GM12865 (cell line): ENCODE measurements at places on chromosomes 3 and 15.
A peak's percentile ranks its signal among the peaks of the same experiment; 100 is the strongest.

DNA sequence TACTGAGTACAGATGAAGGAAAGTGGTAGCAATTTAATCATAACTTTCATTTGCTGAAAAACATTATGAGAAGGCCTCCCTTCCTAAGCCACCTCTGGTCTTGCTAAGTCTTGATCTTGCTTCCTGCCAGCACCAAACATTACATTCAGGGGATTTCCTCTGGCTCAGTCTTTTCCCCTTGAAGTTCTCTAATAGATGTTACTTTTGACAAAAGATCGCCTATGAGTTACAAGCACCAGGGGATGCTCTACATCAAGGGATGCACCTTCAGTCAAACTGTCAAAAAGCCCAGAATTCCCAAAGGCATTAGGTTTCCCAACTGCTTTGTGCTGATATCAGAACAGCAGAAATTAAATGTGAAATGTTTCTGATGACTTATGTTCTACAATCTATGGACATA lies 47.3 kb downstream of the AQP9 start:
- DNase-seq, result peak; percentile 56

DNA sequence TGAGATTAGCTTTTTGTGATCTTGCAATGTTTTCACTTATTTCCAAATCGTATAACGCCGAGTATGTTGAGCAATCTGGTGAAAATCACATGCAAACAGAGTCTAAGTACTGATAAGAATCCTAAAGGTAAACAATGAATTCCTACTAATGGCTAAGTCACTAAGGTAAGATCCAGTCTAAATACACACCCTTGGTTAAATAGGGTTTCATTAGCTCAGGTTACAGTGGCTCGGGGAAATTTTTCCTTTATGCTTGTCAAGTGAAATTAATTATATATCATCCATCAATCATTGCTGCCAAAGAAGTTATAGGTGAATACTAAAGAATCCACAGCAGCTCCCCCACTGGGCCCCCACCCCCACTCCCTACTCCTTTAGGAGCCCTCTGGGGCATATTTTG lies 139.3 kb downstream of the SOX2 start:
- no peak for DNase-seq

GRCh38 chr3:105806359-105806758 lies 62.5 kb downstream of the CBLB start:
- peak; percentile 40 for DNase-seq

DNA sequence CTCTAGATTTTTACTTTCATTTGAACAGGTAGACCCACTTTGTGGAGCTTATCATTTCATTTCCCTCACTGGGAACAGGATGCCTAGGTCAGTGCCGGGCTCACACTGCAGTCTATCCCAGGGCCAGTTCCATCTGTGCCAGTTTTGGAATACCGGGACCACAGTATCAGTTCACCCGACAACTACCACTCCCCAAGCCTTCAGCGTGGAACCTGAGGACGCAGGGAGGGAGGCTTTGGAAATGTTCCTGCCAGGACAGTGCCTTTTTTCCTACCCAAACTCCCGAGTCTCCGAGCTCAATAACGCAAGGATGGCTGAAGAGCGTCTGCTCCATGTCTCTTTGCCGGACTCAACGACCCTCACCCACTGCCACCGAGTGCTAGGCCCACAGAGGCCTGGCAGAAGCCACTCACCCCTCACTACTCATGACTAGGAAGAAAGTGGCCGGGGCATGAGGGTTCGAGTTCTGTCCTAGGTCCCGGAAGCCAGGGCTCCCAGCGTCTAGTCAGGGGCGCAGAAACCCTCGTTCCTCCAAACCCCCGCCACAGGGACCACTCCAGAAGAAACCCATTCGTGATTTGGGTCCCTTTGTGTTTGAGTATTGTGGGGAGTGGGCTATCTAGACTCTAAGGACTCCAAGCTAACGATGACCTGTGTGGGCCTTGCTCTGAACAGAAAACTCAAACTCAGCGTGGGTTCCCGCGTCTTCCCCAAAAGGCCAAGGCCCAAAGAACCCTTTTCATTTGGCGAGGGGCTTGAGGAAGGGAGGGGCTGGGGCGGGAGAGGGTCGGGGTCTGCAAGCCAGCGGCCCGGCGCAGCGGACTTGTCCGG lies 11.4 kb downstream of the ZIC1 start:
- DNase-seq, result no peak

GRCh38 chr3:45937206-45938042 lies 5.8 kb upstream of the CXCR6 start:
- no peak for DNase-seq

DNA sequence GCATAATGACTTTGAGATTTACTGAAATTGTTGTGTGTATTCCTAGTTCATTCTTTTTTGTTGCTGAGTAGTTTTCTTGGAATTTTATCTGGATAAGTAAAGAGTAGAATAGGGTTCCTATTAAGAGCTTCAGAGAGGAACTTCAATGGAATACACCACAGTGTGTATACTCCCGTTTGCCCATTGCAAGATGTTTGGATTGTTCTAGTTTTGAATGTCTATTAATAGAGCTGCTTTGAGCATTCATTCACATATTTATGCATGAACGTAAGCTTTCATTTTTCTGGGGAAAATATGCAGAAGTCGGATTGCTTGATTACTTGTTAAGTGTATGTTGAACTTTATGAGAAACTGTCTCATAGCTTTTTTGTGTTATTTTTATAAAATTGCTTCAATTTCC lies 580.5 kb downstream of the OTOL1 start:
- DNase-seq, result no peak

- DNase-seq, result no peak
These were observed 440.5 kb upstream of the ADAMTS9 start for GRCh38 chr3:65128346-65128745.

DNA sequence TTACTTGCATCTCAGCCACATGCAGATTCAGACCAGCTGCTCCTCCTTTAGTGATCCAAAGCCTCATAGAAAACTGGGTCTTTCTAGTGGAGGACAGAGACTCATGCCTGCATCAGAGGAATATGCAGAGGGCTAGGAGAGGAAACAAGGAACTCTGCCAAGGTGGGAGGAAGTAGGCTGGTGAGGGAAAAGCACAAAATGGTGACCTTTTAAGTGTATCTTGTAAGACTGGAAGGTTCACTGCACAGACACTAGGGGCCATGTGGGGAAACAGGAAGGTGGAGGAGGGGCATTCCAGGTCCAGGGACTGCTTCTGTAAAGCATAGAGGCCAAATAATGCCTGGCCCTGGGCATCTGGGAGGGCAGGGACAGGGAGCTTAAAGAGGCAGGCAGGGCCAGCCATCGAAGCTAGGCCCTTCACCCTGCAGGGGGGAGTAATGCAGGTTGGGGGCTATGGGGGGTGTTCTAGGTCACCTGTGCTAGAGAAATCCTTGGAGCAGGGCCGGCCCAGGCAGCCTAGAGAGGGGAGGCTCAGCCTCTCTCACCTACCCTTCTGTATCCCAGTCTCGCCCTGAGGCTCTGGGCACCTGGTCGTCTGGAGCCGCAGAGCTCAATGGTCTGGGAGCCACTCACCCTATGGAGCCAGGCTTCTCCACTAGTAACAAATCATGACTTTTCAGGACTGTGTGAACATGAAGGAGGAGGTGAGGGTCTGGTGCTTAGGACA lies 117.7 kb downstream of the DNAJB8 start:
- peak; percentile 30 for DNase-seq

GRCh38 chr3:22106213-22106896 lies 355.3 kb upstream of the ZNF385D start:
- DNase-seq, result no peak

DNA sequence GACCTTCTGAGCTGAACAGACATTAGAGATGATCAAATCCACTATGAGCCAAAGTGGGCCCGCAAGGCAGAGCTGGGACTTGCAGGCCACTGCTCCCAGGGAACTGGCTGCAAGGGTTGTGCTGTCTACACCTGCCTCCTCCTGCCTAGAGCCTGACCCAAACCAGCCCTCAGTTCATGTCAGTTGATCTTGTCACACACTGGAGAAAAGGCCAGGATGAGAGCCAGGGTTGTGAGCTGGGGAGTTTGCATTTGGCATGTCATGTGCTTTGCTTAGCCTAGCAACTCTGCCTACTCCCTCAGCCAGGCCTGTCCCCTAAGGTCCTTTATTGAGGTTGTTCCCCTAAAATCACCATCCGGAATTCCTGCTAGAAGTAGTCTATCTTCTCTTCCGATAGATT lies 67.8 kb downstream of the RAB11A start:
- DNase-seq, result no peak

GRCh38 chr3:15795651-15796308 lies 2.0 kb downstream of the ANKRD28 start:
- DNase-seq, result peak; percentile 74

DNA sequence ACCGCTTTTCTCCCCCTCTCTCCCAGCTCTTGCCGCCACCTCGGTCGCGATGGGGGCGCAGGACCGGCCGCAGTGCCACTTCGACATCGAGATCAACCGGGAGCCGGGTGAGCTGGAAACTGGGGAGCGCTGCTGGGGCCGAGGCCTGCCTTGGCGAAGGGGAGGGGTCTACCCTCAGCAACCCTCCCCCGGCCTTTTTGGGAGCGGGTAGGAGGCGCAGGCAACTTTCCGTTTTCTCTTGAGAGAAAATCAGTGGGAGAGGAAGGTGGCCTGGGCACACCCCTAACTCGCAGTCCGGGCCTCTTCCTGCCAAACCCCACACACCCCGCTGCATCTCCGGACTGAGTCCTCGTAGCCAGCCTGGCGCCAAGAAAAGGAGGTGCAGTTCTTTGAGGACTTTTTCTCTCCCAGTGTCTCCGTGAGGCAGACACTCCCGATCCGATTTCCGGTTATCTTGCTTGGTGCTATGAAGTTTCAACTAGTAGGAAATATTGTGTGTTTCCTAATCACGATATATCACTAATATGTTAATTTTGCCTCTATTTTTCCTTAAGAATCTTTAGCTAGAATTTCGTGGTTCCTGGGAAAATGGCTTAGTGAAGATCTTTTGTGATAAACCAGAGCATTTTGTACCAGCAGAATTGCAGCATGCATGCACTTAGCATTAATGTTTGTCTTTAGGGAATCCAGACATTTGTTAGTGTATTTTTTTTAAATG lies 631 bp downstream of the NKTR start:
- DNase-seq, result peak; percentile 82

GRCh38 chr3:49415931-49416601 lies 3.8 kb downstream of the TCTA start:
- peak; percentile 83 for DNase-seq

- no peak for DNase-seq
These were observed 1120.1 kb downstream of the ROBO1 start for GRCh38 chr3:78647726-78648125.

DNA sequence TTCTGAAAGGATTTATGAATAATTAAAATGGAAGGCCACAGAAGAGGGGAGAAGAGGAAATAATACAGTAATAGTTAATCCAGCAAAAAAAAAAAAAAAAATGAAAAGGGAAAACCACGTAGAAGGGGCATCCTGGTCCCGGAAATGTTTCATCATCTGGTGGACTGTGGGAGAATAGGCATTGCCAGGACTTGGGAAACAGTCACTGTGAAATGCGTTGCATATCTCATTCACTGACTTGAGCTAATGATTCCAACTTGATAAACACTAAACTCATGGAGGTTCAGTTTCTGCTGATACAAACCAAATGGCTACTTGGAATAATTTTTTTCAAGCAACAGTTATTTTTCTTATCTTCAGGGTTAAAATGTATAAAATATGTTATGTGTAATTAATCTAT lies 3.2 kb downstream of the XCR1 start:
- no peak for DNase-seq

DNA sequence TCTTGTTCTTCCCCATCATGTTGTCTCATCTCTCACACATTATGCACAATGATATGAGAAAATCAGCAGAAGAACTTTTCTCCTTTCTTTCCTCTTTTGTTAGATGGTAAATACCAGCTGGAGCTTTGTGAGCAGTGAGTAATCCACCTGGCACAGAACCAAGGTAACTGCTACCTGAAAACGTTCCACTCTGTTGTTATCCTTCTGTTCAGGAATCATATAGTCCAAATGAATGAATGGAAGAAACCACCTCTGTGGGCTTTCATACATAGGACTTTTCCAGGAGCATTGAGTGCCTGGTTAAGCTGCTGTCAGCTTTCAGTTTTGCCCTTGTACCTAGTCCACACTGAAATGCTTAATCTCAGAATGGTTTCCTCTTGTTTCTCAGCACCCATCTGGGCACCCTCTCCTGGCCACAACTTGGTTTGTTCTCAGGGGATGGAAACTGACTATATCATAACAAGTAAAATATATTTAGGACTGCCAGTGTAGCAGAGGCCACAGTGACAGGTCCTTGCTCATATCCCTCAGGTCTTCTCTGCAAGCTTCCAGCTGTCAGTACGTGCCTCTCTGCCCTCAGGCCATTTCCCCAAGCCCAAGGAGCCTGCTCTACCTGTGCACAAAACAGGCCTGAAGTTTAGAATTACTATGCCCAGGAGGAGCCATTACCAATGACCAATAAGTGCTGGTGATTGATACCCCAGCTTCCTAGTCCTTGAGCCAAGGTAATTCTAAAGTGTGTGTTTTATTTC lies 23.5 kb upstream of the SLC4A7 start:
- no peak for DNase-seq

GRCh38 chr3:10119376-10119775 lies 3.9 kb downstream of the BRK1 start:
- no peak for DNase-seq

- DNase-seq, result peak; percentile 74
These were observed 15.3 kb upstream of the IREB2 start for GRCh38 chr15:78422571-78423340.

- no peak for DNase-seq
These were observed 963 bp upstream of the NTRK3 start for GRCh38 chr15:88257311-88258092.

GRCh38 chr15:89623165-89623564 lies 32.1 kb downstream of the KIF7 start:
- no peak for DNase-seq
